Amniotic stem cell (primary cell): ENCODE measurements at places on chromosomes 7 and 10.

GRCh38 chr7:22194658-22195273 lies 162.2 kb downstream of the RAPGEF5 start:
- no peak for DNase-seq

DNA sequence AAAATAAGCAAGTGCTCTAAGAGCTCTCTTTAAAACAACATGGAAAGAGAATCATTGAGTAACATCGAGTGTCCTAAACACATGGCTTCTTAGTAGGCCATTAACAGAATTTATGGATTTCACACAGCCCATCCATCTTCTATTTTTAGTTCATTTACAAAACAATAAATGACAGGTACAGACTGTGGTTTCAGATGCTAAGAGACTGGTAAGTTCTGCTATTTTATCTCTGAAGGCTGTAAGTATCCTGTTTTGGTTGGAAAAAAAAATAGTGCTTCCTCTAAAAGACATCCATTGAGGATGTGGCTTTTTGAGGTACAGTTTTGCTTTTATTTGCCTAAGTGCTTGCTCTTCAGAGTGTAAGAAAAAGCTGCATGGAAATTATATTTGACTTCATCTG lies 27.4 kb upstream of the GNAI1 start:
- no peak for DNase-seq

- DNase-seq = no peak
Measured at GRCh38 chr10:49179699-49180443, 8.3 kb downstream of the TMEM273 start.

DNA sequence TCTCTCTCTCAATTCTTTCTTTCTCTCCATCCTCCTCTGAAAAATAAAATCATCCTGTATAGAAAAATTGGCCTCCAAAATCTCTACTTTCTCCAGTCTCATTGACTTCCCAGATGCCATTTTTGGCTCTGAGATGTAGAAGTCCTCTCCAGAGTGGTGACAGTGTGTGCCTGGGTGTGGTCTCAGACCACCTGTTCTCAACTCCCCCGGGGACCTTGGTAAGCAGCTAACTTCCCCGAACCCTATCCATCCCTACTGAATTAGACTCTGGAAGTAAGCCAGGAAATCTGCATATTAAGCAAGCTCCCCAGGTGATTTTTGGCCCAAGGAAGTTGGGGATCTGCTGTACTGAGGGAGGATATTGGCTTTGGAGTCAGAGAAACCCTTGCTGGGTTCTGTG lies 120.5 kb downstream of the WDR11 start:
- DNase-seq = no peak
